ENCODE measurements at places on chromosomes 3 and 15.
A peak's percentile ranks its signal among the peaks of the same experiment; 100 is the strongest.

DNA sequence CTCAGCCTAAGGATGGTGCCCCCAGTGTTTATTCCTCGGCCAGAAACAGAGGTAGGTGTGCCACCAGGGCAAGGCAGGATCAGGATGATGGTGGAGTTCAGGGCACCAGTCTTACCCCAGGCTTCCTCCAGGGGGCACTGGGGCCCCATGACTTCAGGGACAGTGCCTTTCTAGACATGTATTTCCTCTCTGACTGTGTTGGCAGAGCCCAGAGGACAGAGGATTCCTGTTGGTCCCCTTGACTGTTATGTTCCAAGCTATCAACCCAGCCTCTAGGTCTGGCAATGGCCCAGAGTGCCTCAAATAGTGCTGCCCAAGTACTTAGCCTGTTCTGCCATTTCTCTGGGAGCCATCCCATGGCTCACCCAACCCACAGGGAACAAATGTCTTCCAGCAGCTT is 2.8 kb downstream of the HEMK1 start:
- peak; percentile 81 for DNase-seq

DNA sequence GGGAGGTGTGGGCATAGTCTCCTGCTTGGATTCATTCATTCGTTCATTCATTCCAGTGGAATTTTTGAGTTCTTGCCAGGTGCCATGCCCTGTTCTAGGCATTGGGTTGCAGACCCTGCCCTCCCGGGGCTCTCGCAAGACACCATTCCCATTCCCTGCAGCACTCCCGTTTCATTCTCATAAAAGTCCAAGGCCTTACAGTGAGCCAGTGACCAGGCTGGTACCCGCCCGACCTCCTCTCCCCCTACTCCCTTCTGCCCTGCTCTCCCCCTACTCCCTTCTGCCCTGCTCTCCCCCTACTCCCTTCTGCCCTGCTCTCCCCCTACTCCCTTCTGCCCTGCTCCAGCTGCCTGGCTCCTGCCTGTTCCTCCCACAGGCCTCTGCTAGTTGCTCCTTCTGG is 41.9 kb downstream of the AMOTL2 start:
- DNase-seq: no peak

GRCh38 chr15:91411586-91411985 is 311.5 kb downstream of the SV2B start:
- DNase-seq: no peak

GRCh38 chr3:50139718-50140423 is 15.3 kb upstream of the SEMA3F start:
- no peak for DNase-seq

DNA sequence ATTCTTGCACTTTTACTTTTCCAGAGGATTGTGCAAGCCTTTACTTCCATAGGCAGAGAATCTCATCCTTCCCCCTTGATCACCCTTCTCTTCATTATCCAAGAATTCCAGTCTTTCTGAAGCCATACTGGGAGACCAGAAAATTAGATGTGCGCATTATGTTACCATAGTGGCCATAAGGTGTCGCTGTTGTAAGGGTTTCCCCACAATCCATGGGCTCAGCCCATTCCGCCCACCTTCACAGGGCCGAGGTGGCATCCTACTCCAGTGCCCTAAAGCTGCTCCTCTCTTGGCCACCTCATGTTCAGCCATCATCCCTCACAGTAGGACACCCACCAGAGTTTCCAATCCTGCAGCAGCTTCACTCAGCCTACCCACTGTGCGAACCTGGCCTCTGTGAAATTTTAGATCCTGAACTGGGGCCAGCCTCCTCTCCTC is 35.0 kb downstream of the CTSH start:
- DNase-seq: no peak

DNA sequence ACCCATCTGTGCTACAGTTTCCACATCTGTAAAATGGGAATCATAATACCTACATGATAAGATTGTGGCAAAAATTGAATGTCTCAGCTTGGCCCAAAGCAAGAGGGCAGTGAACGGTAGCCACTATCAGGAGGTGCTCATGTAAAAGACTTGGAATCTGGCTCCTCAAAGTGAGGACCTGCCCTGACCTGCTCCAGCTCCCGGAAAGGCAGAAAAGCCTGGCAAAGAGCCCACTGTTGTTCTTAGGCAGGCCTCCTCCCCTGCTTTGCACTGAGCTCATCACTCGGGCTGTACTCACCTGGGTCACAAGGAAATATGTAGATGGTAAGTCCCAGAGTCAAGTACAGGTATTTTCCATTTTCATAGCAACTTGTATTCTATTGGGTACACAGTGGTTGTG is 250.7 kb upstream of the TBL1XR1 start:
- no peak for DNase-seq

DNA sequence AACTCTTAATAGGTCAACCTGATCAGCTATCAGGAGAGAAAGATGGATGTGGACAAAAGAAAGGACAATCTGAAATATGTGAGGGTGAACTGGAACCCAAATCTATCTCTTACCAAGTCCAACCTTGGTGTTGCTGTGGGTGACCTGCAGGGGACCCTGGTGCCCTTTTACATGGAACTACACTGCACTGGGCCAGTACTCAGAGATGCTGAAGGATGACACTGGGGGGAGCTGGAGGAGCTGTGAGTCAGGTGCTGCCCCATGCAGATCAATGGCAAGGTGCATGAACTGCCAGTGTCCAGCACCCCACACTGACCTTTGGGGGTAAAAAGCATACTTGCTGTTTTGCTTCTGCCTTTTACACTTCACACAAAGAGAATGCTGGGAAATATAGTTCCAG is 55.6 kb upstream of the TBC1D5 start:
- DNase-seq: no peak

DNA sequence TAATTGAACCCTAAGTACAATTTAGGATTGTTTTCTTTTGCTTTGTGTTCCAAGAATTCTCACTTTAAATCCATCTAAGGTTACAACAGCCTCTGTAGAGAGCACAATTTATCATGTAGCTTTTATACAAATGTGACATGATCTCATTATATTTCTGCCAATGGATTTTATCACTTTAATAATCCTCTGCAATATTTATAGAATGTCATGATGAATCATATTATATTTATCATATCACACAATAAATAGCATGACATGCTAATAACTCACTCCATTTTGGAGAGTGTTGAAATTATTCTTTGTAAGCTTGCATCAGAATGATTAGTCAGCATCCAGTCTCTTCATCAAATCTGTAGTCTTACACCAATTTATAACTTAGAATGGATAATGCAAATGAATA is 280.6 kb upstream of the ZNF717 start:
- no peak for DNase-seq

- DNase-seq: no peak
Observed at GRCh38 chr15:38294126-38294525, 41.5 kb downstream of the SPRED1 start.

GRCh38 chr3:123258811-123259420 is 57.2 kb downstream of the SEC22A start:
- no peak for DNase-seq

DNA sequence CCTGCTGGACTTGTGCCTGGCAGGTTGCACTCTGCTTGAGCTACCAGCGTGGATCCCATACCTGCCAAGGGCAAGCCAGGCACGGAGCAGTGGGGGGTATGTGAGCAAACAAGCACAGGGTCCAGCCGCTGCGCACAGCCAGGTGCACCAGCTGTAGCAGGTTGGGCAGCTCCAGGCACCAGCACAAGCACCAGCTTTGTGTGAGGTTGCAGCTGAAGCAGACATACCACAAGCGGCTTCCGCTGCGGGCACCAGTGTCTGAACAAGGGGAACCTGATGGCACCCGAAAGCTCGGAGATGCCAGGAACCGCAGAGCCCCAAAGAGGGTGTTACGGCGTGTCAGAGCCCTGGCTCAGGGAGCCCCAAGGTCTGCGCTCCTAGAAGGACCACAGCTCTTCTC is 472.7 kb upstream of the ARL6 start:
- no peak for DNase-seq

GRCh38 chr15:99845009-99845408 is 111.8 kb upstream of the LYSMD4 start:
- DNase-seq: no peak

DNA sequence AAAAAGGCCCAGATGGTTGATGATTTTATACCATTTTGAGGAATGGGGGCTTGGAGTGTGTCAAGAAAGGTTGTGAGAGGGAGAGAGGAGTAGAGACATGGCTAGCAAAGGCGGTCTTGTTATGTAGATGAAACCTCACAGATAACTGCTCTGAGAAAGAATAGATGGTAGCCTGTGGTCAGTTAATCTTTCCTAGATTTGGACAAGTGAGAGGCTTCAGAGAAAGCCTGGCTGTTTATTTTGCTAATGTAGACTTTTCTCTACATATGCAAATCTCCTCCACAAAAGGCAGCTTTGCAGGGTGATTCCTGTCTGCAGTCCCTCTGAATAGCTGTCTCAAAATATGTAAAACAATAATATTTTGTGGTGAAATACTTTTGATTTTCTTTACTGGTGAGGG is 177.3 kb downstream of the OTOL1 start:
- no peak for DNase-seq

- no peak for DNase-seq
Observed at GRCh38 chr3:149000206-149000745, 8.9 kb downstream of the GYG1 start.

DNA sequence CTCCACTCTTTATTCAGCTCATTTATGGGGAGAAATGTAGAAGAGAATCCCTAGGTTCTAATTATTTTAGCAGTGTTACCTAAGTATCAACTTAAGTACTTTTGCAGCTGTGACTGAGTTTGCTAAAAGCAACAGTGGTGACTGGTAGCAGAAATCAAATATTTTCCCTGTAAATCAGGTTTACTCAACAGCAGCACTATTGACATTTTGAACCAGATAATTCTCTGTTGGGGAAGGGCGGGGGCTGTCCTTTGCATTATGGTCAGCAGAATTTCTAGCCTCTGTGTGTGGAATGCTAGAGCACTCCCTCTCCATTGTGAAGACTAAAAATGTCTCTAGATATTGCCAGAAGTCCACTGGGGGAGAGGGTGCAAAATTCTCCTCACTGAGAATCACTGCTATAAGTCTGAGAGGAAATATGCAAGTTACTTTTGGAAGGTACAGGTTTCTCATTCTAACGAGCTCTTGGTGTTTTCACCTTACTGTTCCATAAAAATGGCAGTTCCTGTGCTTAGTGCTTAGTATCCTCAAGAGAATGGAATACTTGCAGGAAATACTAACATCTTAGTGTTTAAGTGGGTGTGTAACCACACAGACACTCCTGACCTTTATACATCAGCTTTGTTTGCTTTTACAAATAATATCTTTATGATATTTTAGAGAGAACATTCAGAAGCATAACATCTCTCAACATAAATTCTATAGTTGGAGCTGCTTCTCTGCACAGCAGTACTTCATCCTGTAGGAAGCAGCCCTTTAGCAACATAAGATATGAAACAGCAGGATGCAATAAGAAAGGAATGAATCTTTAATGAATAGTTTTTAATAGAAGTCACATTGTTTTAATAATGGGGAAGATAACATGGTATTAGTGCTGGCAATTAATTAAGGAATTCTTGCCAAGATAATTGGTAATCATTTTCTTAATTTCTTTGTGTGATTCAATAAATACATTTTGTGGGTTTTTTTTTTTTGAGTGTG is 246.5 kb upstream of the GOLIM4 start:
- no peak for DNase-seq

DNA sequence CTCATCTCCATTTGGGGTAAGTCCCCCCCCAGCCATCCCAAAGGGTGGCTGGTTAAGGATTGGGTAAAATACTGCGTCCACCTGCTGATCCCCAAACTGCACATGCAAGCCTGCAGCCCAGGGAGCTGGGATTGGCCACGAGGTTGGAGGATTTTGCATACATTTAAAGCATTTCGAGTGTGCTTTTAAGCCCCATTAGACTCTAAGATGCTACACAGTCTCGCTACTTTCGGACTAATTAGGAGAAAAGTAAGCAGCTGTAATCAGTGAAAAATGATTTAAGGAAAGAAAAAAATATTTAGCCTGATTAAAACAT is 23.9 kb downstream of the SLC6A6 start:
- no peak for DNase-seq

GRCh38 chr15:74040109-74040850 is 42.1 kb downstream of the GOLGA6A start:
- DNase-seq: no peak

- DNase-seq: no peak
Observed at GRCh38 chr15:90234096-90234988, at the start of gene GDPGP1. Gene GDPGP1, plus strand, starts transcription at chr15:90234209. Its CDS starts 6,700 bp downstream, at chr15:90240909.

- DNase-seq: no peak
Observed at GRCh38 chr3:139710212-139710611, 32.4 kb upstream of the NMNAT3 start.

DNA sequence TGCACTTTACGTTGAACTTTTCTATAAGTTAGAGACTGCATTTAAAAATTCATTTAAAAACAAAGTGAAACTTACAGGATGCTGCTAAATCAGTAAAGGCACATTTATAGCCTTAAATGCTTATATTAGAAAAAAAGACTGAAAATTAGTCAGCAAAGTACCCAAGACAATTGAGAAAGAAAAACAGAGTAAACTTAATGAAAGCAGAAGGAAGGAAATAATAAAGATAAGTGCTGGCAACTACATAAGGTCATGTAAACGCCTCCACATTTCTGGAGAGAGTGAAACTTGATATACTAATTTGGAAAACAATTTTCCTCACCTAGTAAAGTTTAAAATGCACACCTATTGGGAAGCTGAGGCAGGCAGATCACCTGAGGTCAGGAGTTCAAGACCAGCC is 58.2 kb upstream of the ACAN start:
- DNase-seq: no peak

GRCh38 chr3:37824954-37825328 is 36.7 kb upstream of the CTDSPL start:
- DNase-seq: no peak

DNA sequence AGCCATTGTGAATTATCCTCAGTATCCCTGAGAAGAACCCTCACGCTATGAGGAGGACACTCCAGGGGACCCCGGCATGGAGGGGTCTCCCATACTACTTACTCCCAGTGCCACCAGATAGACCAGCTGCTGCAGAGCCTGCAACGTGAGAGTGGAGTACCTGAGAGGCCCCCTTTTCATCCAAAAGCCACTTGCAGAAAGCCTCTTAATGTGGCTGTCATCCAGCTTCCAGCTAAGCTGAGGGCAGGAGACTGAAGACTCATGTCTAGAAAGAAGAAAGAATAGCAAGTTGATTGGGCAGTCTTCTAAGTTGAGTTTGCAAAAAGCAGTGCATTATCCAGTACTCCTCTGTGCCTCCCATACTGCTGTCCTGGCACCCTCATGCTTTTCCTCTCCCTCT is 27.3 kb upstream of the MNS1 start:
- DNase-seq: no peak

DNA sequence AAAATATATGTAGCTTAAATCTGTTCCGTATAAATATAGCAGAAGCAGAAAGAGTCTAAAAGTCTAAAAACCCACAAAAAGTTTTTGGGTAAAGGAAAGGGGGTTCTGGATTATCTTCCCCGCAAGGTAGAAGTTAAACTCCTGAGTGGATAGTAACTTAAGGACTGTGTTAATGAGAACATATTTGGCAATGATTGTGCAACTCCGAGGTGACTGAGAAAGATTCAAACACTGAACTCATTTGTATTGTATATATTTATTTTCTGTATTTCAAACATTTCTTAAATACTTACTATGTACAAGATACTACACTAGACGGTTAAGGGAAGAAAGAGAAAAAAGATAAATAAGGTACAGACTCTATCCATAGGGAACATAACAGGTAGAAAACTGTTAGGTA is 72.7 kb upstream of the PPIB start:
- no peak for DNase-seq

- DNase-seq: no peak
Observed at GRCh38 chr3:122635789-122636188, 44.9 kb upstream of the PARP14 start.

- DNase-seq: no peak
Observed at GRCh38 chr15:78175330-78175729, 26.2 kb downstream of the IDH3A start.

- no peak for DNase-seq
Observed at GRCh38 chr15:70127288-70127746, 29.6 kb upstream of the TLE3 start.

GRCh38 chr3:127033786-127034185 is 50.9 kb downstream of the PLXNA1 start:
- no peak for DNase-seq

Measured in activated gamma-delta T cell treated with Interleukin-2 at 50 U/mL for 16 hours (primary cell).